ENCODE measurements at places on chromosomes 13 and 19.

DNA sequence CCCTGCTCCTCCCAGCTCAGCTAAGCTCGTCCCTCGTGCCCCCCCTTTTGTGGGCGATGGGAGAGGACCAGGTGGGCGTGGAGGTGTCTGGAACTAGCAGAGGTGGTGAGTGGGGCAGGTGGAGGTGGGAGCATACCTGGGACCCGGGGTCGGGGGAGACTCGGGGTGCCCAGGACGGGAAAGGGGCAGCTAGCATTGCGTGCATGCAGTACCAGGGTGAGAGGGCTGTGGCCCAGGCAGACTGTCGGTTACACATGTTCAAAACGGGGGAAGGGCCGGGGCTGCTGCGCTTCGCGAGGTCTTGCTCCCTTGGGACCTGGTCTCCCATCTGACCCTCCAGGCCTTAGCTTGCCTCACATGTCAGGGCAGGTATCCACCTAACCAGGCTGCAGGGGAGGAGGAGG is 9.1 kb downstream of the TLE5 start:
- no peak for DNase-seq

- DNase-seq: no peak
Observed at GRCh38 chr19:39939556-39939955, 5.1 kb upstream of the FCGBP start.

- no peak for DNase-seq
Observed at GRCh38 chr13:104015646-104016396, 949.6 kb upstream of the SLC10A2 start.

DNA sequence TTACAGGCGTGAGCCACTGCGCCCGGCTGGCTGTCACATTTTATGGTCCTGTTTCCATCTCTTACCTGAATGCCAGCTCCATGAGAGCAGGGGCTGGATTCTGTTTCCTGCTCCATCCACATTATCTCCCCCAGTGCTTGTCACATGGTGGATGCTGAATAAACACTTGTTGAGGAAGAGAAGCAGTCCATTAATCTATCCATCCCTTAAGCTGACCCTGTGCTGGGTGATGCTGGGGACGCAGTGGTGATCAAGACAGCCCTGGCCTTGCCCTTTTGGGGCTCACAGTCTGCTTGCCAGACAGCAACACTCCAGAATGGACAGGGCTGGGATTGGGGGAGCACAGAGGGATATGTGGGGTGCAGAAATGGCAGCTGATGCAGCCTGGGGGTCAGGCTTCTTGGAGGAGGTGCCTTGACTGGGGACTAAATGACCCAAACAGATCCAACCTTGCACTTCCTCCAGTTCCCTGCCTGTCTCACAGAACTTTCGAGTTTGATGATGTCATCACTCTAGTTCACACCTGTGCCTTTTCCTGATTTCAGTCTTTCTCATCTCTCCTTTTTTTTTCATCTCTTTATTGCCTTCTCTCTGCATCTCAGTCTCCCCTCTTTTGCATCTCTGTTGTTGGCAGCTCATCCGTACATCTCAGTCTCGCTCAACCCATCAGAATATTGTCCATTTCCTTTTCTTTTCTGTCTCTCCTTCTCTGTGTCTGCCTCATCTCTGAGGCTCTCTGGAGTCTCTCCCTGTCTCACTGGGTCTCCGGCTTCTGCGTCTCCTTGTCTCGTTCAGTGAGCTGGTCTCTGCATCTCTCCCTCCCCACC is 4.6 kb downstream of the IRF2BP1 start:
- DNase-seq: no peak

DNA sequence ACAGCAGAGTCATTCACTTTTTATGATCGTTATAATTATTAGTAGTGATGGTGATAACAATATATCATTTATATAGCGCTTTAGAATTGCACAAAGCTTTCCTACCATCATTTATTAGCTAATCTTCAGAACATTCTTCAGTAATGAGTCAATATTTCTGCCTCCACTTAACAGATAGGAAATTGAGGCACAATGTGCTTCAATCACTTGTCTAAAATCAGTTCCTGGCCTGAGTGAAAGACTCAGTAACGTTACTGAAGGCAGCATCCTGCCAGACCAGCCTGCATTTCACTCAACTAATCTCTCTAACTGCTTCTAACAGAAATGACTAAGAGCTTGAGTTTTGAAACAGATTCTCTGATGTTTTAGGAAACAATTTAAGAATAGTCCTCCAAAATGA is 412.1 kb downstream of the MZT1 start:
- DNase-seq: no peak

- no peak for DNase-seq
Observed at GRCh38 chr19:12847159-12848139, 9.1 kb downstream of the MAST1 start.
